ENCODE measurements at places on chromosomes 7 and 10.

DNA sequence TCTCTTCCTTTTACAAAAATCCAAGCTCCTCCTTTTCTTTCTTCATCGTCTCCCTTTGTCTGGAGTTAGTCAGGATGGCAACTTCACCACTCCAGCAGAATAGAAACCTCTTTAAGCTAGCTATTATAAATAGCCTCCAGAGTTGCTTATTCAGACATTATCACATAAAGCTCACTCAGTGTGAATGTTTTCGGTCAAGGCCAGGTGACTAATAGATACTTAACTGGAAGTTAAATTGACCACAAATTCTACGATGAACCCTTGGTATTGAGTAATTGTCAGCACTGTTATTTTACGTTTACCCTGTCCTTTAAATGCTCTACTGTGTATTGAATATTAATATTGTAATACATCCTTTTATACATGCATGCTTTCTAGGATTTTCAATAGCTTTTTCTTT is 340.4 kb downstream of the OTUD1 start:
- DNase-seq, result no peak

DNA sequence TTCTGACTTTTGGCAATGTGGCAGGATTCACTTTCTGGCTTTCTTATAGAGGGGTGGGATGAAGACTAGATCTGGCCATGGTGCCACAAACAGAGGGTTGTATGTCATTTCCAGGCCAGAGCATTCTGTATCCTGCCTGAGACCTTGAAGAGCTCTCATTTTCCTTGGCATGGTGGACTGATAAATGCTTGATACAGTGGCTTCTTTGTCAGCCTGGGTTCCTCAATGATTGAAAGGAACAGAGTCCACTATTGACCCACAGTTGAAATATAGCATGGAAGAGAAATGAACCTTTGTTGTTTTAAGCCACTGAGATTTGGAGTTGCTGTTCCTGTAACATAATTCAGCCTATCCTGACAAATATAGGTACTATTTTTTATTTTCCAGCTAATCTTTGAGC is 462.7 kb downstream of the SUGCT start:
- DNase-seq, result no peak

- no peak for DNase-seq
Measured at GRCh38 chr10:45294681-45295080, 20.7 kb downstream of the OR13A1 start.

DNA sequence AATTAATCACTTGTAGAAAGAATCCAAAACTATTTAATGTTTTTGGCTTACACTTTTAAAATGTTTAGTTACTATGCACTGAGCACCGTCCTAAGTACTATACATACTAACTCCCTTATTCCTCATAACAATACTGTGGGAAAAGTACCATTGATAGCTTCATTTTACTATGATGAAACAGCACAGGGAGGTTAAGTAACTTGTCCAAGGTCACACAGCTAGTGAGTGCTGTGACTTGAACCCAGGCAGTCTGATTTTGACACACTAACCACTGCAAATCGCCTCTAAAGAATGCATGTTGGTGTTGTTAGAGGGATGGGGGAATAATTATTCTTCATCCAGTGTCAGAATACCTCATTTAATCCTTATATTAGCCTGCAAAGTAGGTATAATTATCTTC is 1.9 kb upstream of the RELN start:
- no peak for DNase-seq

- DNase-seq, result no peak
Measured at GRCh38 chr10:121579656-121580055, 18.6 kb downstream of the FGFR2 start.

DNA sequence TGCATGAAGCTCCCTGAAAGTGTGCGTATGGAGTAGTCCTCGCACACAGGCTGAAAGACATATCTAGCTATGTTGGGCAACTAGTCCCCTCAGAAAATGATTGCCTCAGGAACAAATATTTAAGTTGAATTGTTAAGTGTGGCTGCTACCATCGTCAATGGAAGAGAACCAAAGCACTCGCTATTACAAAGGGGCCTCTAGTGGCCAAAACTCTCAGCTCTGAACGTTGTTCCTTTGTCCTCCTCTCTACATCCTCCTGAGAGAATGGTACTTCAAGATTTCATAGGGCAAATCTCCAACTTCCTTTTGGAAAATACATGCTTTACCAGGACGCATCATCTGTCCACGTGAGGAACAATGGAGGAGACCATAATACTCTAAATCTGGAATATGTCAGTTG is 209.9 kb downstream of the NRG3 start:
- no peak for DNase-seq

GRCh38 chr7:154886591-154886990 is 116.3 kb downstream of the PAXIP1 start:
- no peak for DNase-seq

DNA sequence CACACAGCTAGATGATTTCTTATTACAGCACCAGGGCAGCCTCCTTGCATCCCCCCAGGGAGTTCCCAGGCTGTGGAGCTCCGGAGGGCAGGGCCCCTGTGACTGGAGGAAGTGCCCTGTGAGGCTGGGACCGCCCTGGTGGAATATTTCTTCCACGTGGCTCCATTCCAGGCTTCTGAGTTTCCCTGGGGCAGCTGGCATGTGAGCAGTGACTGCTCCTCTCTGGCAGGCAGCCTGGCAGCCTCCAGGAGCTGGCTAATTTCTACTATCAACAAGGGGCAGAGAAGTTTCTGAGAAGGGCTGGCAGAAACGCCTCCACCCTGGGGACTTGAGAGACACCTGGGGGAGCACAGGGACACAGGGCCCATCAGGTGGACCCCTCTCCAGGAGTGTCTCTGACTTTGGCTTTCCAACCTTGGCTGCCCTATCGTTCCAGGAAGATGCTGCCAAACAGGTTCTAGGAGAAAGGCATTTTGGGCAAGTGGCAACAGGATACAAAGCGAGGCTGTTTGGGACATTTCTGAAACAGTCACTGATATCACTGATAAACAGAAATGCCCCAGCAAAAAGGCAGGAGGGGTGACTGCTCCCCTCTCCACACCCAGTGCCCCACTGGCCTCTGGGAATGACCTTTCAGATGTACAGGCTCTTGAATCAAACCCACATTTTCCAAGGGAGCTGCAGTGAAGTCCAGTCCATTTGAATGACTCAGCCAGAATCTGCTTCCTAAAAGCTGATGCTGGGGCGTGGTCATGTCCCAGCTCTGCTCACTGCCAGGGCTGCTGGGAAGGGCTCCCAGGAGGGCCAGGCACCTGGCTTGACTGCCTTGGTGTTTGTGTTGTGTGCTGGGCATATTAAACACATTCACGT is 16.1 kb downstream of the MYOF start:
- no peak for DNase-seq

DNA sequence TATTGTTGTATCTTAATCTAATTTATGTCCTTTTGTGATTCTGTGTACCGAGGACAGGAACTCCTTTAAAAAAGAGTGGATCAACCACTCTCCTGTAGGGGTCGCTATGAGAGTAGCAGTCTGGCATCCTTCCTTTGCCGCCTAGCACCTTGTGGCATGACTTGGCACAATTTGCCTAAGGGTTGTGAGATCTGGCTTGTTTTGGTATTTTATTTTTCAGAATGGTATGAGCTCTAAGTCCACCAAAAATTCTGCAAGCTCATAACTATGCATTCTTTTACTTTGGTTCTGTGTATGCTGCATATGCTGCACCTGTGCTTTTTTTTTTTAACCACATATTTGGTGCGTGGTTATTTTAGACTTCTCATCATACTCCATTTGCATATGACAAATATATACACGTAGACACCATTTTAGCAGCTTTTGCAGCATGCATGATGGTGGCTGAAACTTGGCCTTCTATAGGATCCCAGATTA is 112.8 kb downstream of the CDK14 start:
- DNase-seq, result no peak

DNA sequence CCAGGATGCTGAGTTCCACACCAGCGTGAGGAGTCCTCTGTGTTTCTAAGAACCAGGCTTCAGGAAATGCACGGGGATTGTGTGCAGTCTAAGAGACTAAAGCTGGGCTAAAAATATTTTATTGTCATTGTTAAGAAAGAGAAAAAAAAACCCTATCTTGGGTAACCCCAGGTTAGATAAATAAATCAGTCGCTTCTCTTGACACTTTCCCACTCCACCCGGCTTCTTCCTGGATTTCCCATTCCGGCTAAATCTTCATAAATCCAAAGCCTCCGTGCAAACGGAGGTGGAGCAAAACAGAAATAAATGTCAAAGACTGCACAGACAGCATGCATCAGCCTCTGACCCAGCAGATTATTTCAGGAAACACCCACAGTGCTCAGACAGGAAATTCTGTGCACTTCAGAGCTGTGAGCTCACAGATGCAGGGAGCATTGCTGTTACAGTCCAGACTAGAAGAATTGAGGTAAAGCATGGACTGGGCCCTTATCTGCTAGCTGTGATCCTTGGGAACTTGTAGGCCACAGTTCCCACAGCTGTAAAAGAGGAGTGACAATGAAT is 44.8 kb upstream of the GRID1 start:
- DNase-seq, result peak; percentile 41

GRCh38 chr7:105452085-105452484 is 63.4 kb upstream of the SRPK2 start:
- DNase-seq, result no peak

Data from CD4-positive, alpha-beta T cell treated with Interleukin-6 at 100 ng/mL for 8 hours (primary cell).